A549 treated with CpdA at 1 μM for 4 hours (cell line): ENCODE measurements at places on chromosomes 2 and 18. TPM values are rescaled to one million over a fixed set of nuclear protein-coding genes. Genes with fewer than 3 reads are reported as not detected.

The AQP4 gene
- 0.06 TPM in 1 of 5 replicates, not detected in the others for total RNA-seq

The GPR155 gene
- total RNA-seq = 0.24 to 0.77 TPM (median 0.29 TPM) in 5 replicates

The DUSP2 gene
- 0.22 to 0.50 TPM (median 0.46 TPM) in 5 replicates for total RNA-seq

The MALT1 gene
- total RNA-seq = 11.1 to 13.4 TPM (median 12.7 TPM) in 5 replicates

The RBKS gene
- 6.7 to 8.4 TPM (median 7.8 TPM) in 5 replicates for total RNA-seq

The PRSS56 gene
- 0.08 to 0.20 TPM (median 0.14 TPM) in 4 of 5 replicates, not detected in the other for total RNA-seq

The DYNAP gene
- not detected in 5 replicates for total RNA-seq
